ENCODE measurements at places on chromosomes 13 and 19.

DNA sequence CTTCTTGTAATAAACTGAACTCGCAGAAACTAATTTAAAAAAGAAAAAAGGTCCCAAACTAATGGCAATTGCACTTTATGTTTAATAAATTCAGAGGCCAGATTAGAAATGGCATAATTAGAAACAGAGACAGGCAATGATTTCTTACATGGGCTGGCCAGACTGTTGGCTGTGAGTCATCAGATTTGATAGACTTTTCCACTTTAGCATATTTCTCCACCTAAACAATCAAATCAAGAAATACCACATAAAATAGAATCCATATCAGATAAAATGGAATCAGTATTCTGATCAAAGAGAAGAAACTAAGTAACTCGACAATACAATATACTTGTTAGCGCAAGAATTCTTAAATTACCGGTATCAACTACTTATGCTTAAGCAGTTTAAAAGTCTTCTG, 29.0 kb downstream of the EXOSC8 start:
- no peak for DNase-seq

- DNase-seq = no peak
Measured at GRCh38 chr19:48874303-48875135, 2.3 kb downstream of the PPP1R15A start.

DNA sequence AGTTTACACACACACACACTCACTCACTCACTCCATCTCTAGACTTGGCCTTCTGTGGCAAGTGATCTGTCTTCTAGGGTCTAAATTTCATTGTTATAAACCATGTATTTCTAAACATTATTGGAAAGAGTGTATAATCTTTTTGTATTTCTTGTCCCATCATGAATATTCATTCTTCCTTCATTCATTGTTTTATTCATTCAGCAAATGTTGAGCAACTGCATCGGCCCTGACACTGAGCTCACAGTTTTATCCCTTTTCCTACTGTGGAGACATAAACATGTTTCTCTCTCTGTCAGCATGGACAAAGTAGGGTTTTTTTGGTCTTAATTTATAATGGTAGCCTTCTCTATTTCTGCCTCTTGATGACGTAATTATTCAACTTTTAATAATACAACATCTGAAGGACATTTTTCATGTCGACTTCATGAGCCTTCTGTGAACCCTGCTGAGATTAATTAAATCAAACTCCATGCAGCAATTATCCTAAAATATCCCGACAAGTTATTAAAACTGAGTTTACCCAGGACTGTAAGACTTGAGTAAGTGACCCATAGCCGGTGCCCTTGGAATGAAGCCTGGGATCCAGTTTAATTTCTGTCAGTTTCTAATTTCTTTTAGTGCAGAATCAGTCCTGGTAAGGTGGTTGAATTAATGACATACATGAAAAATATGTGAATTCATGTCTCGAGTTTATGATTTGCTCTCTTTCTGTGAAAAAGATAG, 7.3 kb downstream of the SPATA13 start:
- no peak for DNase-seq

DNA sequence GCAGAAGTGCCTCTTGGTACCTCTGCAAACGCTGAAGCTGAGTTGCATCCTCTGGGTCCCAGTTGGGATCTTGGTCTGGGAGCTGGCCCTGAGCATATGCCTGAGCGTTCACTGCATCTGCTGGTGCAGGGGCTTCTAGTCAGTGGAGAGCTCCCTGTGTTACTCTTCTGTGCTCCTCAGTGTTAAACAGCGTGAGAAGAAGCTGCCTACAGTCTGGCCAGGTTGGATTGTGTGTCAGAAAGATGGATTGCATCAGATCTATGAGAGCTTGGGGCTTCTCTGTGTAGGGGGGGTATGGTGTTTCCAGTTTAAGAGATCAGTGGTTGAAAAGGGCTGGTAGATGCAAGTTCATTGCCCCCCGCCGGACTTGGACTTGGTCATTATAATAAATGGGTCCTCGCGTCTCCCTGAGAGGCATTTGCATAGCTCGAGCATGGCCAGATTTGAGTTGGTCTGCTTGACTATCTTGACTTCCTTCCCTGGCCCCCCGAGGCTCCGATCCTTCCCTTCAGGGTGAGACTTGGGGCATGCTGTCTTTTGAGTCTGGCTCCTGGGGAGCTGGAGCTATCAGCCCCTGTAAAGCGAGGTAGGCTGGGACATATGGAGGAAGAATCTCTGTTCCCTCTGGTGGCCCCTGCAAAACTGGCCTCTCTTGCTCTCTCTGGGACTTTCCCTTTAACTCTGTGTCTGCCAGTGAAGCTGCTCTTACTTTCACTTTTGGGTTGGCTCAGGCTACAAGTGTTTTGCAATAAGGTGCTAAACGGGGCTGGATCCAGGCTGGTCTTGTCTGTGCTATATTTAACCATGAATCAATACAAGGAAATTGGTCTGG, 52.9 kb downstream of the OR10H4 start:
- peak; percentile 48 for DNase-seq

GRCh38 chr13:100464006-100464405, 124.6 kb downstream of the GGACT start:
- no peak for DNase-seq

GRCh38 chr13:21219036-21219381, 42.6 kb downstream of the MRPL57 start:
- DNase-seq = no peak

DNA sequence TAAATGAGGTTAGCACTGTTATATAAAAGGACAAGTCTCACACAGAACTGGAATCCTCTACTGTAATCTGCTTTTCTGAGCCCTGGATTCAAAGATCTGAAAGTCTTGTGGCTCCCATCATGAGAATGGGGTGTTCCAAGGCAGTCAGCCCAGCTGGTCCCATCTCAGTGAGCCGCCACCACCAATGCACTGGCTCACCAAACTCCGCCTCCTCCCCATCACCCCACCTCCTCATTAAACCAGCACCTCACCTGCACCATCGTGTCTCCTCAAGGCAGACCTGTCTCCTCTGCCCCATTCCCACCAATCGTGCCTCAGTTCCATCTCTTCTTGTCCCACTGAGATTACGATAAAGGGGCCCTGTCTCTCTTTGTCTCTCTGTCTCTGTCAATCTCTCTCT, 166.7 kb downstream of the USP12 start:
- no peak for DNase-seq

DNA sequence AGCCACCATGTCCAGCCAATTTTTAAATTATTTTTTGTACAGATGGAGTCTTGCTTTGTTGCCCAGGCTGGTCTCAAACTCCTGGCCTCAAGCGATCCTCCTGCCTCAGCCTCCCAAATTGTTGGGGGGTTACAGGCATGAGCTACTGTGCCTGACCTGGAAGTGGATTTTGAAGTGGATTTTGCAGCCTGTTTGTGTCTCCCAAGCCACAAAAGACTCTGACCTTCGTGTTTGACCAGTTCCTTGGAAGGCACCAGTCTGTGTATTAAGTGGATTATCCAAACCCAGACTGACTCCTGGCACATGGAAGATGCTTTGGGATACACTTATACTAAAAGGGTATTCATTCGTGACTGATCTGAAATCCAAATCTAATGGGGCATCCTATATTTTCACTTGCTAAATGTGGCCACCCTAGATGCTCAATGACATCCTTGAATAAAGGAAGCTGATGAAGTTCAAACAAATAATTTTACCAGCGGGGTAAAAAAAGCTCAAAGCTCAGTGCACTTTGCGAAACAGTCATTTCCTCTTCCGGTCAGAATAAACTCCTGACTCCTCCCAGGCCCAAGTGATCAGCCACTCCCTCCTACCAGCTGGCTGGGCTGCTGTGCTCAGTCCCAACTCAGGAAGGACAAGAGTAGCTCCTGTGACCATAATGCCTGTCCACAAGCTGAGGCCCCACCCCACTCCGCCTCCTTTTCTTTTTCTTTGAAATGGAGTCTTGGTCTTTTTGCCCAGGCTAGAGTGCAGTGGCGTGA, 32.6 kb upstream of the GATAD2A start:
- DNase-seq = peak; percentile 39

DNA sequence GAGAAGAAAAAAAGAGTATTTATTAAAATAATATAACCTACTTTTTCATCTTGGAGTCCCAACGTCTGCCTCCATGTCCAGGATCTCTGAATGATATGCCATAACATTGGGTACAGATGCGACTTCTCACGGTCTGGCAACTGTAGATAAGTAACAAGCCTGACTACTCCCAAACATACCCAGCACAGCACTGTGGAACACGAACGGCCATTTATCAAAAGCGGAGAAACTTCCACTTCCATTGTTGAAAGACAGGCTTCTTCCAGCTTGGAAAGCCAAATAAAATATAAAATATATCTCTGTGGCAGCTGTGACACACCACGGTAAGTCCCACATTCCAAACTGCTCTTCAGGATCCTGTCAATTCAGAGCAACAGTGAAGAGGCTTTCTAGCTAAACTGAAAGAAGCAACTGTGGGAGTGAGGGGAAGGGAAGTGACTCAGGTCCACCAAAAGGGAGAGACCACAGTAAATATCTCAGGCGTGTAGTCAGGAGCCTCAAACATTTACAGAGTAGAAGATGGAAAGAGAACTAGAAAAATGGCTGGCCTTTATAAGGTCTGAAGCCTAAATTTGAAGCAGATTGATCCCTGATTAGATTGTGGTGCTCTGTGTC, 331.7 kb downstream of the LIG4 start:
- no peak for DNase-seq
